Psoas muscle (tissue), 8 donors: ENCODE measurements at places on chromosomes 3 and 15. TPM values are rescaled to one million over a fixed set of nuclear protein-coding genes. Genes with fewer than 3 reads are reported as not detected.

CERS3 gene
- 0.28 TPM for total RNA-seq

DNA sequence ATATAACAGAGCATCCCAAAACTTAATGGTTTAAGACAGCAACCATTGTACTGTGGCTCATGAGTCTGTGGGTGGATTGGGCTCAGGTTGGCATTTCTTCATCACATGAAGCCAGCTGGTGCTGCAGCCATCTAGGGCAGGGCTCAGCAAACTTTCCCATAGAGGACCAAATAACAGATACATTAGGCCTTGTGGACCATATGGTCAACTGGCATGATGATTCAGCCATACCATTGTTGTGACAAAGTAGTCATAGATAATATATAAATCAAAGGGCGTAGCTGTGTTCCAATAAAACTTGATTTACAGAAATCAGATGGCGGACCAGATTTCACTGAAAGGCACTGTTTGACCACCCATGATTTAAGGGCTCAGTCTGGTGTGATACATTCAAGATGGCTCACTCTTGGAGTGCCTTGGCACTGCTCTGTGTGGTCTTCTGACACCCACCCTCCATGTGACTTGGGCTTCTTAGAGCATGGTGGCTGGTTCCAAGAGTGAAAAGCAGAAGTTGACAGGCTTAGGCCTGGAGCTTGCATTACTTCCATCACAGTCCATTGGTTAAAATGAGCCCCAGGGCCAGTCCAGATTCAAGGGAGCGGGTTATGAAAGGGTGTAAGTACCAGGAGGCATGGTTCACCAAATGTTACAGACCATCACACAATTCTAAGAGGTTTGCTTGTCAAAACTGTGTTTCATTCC, 40.8 kb upstream of the BHLHE40 start:
- H3K36me3 ChIP-seq, result no peaks in the 10 kb centered on the region
- DNase-seq, result no peak
- no peaks in the 10 kb centered on the region for H3K27me3 ChIP-seq
- H3K4me1 ChIP-seq, result no peaks in the 10 kb centered on the region
- H3K27ac ChIP-seq, result no peak overlapping the region
- no peak overlapping the region for H3K4me3 ChIP-seq

GRCh38 chr15:42482701-42483100, 8.2 kb downstream of the ZNF106 start:
- peaks cover 5% of the 10 kb centered on the region for H3K4me1 ChIP-seq
- H3K27me3 ChIP-seq, result no peaks in the 10 kb centered on the region
- no peak for DNase-seq
- no peaks in the 10 kb centered on the region for H3K36me3 ChIP-seq
- H3K4me3 ChIP-seq, result no peak overlapping the region

DNA sequence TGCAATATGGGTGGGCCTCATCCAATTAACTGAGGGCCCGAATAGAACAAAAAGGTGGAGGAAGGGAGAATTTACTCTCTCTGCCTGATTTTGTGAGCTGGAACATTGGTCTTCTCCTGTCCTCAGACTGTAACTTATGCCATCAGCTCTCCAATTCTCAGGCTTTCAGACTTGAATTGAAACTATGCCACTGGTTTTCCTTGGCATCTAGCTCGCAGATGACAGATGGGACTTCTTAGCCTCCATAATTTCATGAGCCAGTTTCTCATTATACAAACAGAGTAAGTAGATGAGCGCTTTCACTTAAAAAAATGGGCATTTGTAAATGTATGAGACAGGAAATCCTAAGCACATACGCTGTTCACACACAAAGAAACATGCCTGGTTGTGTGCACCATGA, 8.7 kb upstream of the PTX3 start:
- H3K27me3 ChIP-seq, result no peaks in the 10 kb centered on the region
- H3K36me3 ChIP-seq, result no peaks in the 10 kb centered on the region
- no peak overlapping the region for H3K4me3 ChIP-seq
- H3K27ac ChIP-seq, result no peak overlapping the region
- DNase-seq, result no peak

GRCh38 chr3:108453565-108453964, 56.8 kb downstream of the MYH15 start:
- H3K4me3 ChIP-seq, result no peak overlapping the region
- H3K27me3 ChIP-seq, result no peaks in the 10 kb centered on the region

GRCh38 chr3:67325231-67325630, 327.1 kb downstream of the KBTBD8 start:
- no peaks in the 10 kb centered on the region for H3K4me1 ChIP-seq
- no peaks in the 10 kb centered on the region for H3K27me3 ChIP-seq
- H3K4me3 ChIP-seq, result no peak overlapping the region
- H3K36me3 ChIP-seq, result no peaks in the 10 kb centered on the region
- H3K27ac ChIP-seq, result no peak overlapping the region
- DNase-seq, result no peak

DNA sequence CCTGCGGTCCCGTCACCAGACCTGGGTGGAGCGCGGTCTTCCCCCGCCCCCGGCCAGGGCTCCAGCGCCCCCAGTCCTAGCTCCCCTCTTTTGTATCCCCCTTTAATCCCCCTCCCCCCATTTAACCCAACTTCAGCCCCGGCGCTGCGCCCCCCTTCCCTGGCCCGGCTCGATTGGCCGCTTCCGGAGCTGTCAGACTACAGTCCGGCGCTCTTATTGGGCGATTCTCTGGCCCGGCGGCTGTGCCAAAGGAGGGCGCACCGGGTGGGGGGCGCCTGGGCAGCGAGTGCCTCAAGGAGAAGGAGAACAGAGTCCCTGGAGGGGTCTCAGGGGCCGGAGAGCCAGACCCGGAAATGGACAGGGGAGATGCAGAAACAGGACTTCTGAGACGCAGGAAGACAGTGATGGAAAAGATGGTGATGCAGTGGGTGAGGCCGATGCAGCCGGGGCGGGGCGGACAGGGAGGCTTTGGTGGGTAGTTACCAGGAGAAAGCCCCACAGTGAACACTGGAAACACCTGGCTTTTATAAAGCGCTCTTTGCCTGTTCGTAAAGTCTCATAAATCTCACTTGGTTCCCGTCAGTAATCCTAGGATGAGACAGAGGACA, 1.2 kb upstream of the ADCY5 start:
- peak overlapping the region; percentile 72 for H3K4me3 ChIP-seq
- DNase-seq, result peak; percentile 63
- H3K36me3 ChIP-seq, result no peaks in the 10 kb centered on the region

GRCh38 chr15:77186594-77187011, 115.7 kb upstream of the TSPAN3 start:
- H3K36me3 ChIP-seq, result peaks cover 3% of the 10 kb centered on the region
- no peak for DNase-seq
- H3K27ac ChIP-seq, result peak overlapping the region; percentile 62
- H3K27me3 ChIP-seq, result no peaks in the 10 kb centered on the region
- H3K4me1 ChIP-seq, result no peaks in the 10 kb centered on the region

GRCh38 chr15:86863226-86863915, 783.7 kb downstream of the AGBL1 start:
- H3K36me3 ChIP-seq, result no peaks in the 10 kb centered on the region
- H3K4me3 ChIP-seq, result no peak overlapping the region
- no peaks in the 10 kb centered on the region for H3K27me3 ChIP-seq
- peaks cover 16% of the 10 kb centered on the region for H3K4me1 ChIP-seq

PROK2 gene
- total RNA-seq, result 0.81 TPM

- no peaks in the 10 kb centered on the region for H3K27me3 ChIP-seq
- no peak overlapping the region for H3K4me3 ChIP-seq
- H3K36me3 ChIP-seq, result no peaks in the 10 kb centered on the region
These were observed 314.8 kb downstream of the PTPRG start for GRCh38 chr3:61875976-61876671.

SKOR1 gene
- total RNA-seq, result 0.25 TPM

DNA sequence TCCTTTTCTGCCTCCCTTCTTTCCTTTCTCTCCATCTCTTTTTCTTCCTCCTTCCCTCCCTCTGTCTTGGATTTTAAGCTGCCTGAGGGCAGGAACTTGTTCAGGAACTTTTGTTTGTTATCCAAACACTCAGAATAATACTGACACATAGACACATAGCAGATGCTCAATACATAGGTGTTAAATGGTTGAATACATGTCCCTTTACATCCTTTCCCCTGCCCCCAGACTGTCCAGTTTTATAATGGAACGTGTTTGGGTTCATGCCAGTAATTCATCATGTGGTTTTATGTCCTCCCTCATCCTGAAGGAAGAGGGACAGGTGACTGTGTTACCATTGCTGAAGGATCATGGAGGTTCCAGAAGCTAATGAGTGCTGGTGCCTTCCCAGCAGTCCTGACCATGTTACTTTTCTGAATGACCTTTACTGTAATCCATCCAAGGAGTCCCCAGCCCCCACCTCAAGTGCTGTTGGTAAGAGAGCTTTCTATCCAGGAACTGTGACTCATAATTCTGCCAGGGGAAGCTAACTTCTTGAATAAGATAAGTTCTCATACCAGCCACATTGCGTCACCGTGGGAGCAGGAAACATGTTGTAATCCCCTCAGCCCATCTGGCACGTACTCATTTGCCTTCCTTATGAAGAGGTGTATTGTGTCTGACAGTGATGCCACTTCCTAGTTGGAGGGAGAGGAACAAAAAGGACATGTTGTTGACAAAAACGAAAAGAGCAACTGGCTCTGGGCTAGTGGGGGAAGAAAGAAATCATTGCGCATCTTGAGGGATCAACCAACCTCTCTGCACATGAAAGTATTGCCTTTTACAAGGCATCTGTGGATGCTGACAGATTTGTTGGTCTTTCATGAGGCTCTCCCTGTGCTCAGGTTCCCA, 52.4 kb downstream of the IL1RAP start:
- peak; percentile 74 for DNase-seq
- H3K4me3 ChIP-seq, result no peak overlapping the region
- H3K27ac ChIP-seq, result peak overlapping the region; percentile 71
- H3K4me1 ChIP-seq, result no peaks in the 10 kb centered on the region

CLRN1 gene
- total RNA-seq, result not detected

LIPC gene
- total RNA-seq, result not detected

DNA sequence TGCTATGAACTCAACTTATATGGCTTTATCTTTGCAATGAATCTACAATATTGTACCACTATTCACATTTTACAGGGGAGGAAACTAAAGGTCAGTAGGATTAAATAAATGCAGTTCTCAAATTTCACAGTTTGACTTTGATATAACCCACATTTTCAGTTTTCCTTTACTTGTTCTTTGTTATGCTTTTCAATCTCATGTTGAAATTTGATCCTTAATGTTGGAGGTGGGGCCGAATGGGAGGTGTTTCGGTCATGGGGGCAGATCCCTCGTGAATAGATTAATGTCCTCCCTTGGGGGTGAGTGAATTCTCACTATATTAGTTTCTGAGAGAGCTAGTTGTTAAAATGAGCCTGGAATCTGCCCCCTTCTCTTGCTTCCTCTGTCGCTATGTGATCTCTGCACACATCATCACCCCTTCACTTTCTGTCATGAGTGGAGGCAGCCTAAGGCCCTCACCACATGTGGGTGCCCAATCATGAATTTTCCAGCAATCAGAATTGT, 44.7 kb downstream of the CD200 start:
- H3K4me1 ChIP-seq, result no peaks in the 10 kb centered on the region
- no peak overlapping the region for H3K4me3 ChIP-seq
- H3K27ac ChIP-seq, result no peak overlapping the region
- H3K27me3 ChIP-seq, result no peaks in the 10 kb centered on the region
- H3K36me3 ChIP-seq, result no peaks in the 10 kb centered on the region

CACNA2D3 gene
- 6.7 TPM for total RNA-seq

- no peak overlapping the region for H3K27ac ChIP-seq
- H3K4me1 ChIP-seq, result no peaks in the 10 kb centered on the region
- no peak overlapping the region for H3K4me3 ChIP-seq
- DNase-seq, result no peak
- no peaks in the 10 kb centered on the region for H3K27me3 ChIP-seq
These were observed 12.0 kb downstream of the CD86 start for GRCh38 chr3:122067214-122067550.

DNA sequence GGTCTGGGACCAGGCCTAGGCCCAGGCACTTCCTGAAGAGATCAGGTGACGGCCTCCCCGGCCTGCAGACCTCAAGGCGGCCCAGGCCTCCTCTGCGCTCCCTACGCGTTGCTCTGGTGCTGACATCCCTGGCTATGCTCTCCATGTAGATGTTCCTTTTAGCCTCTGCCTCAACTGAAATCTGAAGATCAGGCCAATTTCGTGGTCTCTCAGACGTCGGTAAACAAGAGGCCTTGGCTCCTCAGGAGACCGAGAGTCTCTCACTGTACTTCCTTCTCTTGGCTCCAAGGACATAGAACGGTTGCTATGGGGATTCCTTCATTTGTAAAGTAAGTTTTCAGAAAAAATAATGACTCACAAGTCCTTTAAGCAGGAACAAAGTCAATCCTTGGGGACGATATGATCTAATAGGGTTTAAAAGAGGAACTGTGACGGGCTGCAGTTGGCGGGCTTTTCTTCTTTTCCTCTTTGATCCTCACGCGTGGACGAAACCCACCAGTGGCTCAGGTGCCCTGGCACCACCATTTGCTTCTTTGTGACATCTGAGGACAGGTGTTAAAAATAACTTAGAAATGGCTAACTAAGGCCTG, 55.6 kb upstream of the CGNL1 start:
- H3K4me1 ChIP-seq, result no peaks in the 10 kb centered on the region
- H3K36me3 ChIP-seq, result no peaks in the 10 kb centered on the region
- H3K27ac ChIP-seq, result no peak overlapping the region
- no peaks in the 10 kb centered on the region for H3K27me3 ChIP-seq
- H3K4me3 ChIP-seq, result no peak overlapping the region

TLE3 gene
- total RNA-seq, result 17.7 TPM

- H3K27me3 ChIP-seq, result no peaks in the 10 kb centered on the region
- peak overlapping the region; percentile 88 for H3K27ac ChIP-seq
- peak; percentile 60 for DNase-seq
- H3K4me3 ChIP-seq, result peak overlapping the region; percentile 97
These were observed 440 bp downstream of the DCBLD2 start for GRCh38 chr3:98901119-98901391.

DLL4 gene
- total RNA-seq, result 7.2 TPM

ZKSCAN7 gene
- 1.2 TPM for total RNA-seq

- no peaks in the 10 kb centered on the region for H3K27me3 ChIP-seq
- no peaks in the 10 kb centered on the region for H3K36me3 ChIP-seq
- H3K4me1 ChIP-seq, result no peaks in the 10 kb centered on the region
- DNase-seq, result no peak
- no peak overlapping the region for H3K4me3 ChIP-seq
These were observed 54.9 kb downstream of the TMED3 start for GRCh38 chr15:79365765-79366164.

GRCh38 chr15:86765281-86765680, 685.6 kb downstream of the AGBL1 start:
- H3K4me1 ChIP-seq, result peaks cover 4% of the 10 kb centered on the region
- no peak overlapping the region for H3K27ac ChIP-seq
- H3K36me3 ChIP-seq, result no peaks in the 10 kb centered on the region
- H3K27me3 ChIP-seq, result no peaks in the 10 kb centered on the region

ABHD5 gene
- total RNA-seq, result 38.2 TPM
